ENCODE measurements at places on chromosomes 2 and 18.
A peak's percentile ranks its signal among the peaks of the same experiment; 100 is the strongest.

- no peak for DNase-seq
Measured at GRCh38 chr18:9631814-9632496, 17.6 kb upstream of the PPP4R1 start.

DNA sequence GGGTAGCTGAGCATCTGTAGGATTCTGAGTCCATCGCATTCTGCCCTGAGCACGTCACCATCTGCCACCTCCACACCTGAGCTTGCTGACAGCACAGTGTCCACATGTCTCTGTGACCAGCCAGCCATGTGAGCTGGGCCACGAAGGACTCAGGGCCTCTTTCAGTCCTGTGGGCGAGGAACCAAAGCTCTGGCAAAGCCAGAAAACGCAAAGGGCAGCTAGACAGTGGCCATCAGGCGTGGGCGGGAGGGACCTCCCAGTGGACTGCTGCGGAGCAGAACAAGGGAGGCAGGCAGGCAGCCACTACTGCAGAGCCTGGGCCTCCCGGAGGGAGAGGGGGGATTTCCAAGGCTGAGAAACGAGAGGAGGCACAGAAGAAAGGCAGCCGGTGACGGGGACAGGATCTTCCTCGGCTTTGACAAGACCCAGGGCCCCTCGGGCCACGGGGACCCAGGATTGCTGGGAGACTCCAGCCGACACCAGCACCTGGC lies 274.6 kb upstream of the SALL3 start:
- no peak for DNase-seq

DNA sequence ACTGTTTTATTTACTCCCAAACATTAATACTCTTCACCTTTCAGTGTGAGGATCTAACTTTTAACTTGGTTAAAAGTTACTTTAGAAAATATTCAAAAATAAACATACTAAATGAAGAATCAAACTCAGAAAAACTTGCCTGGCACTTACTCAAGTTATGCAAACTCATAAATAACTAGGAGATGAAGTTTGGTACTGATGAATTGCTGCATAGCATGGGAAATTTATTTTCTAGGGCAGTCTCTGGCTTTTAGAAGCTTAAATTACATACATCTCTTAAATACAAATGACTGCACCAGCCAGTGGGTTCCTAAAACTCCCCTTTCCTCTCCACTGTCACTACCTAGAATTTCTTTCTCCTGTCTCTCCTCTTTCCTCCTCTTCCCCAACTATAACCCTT lies 46.7 kb upstream of the CREB1 start:
- no peak for DNase-seq

DNA sequence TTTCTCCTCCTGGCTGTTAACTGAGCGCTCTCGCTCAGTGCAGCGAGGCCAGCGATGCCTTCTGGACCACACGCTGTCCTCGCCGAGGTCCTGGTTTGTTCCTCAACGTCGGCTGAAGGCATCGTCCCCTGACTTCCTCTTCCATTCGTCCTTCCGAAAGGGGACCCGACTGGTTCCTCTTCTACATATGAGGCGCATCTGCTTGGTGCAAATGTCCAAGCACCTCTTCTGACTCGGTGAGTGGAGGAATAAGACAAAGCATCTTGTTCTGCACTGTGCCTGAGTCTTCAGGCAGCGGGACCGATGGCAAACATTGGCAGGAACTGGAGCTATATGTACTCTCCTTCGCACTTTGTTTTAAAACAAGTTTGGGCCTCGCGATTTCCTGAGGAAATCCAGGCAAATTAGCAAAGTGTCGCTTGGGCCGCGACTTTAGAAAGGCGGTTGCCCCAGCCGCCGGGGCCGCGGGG lies 621 bp upstream of the KCNS3 start:
- DNase-seq, result no peak

DNA sequence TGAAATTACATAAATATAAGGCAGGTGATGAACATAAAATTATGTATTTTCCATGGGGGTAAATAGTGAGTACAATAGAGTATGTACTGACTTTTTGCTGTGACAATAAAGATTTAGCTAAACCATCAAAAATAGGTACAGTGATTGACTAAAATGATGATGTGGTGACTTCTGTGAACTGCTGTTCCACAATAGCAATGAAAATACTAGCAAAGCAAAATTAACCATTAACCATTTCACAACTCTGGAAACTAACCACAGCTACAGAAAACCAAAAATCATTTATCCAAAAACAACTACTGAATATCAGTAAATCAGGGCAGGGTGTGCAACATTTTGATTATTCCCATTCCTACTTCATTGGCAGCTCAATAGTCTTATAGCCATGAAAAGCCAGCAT lies 161.4 kb upstream of the GYPC start:
- no peak for DNase-seq

DNA sequence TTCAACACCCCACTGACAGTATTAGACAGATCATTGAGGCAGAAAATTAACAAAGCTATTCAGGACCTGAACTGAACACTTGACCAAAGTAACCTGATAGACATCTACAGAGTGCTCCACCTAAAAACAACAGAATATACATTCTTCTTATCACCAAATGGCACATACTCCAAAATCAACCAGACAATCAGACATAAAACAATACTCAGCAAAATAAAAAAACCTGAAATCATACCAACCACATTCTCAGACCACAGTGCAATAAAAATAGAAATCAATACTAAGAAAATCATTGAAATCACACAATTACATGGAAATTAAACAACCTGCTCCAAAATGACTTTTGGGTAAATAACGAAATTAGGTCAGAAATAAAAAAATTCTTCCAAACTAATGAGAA lies 15.8 kb downstream of the PFN4 start:
- DNase-seq, result no peak

DNA sequence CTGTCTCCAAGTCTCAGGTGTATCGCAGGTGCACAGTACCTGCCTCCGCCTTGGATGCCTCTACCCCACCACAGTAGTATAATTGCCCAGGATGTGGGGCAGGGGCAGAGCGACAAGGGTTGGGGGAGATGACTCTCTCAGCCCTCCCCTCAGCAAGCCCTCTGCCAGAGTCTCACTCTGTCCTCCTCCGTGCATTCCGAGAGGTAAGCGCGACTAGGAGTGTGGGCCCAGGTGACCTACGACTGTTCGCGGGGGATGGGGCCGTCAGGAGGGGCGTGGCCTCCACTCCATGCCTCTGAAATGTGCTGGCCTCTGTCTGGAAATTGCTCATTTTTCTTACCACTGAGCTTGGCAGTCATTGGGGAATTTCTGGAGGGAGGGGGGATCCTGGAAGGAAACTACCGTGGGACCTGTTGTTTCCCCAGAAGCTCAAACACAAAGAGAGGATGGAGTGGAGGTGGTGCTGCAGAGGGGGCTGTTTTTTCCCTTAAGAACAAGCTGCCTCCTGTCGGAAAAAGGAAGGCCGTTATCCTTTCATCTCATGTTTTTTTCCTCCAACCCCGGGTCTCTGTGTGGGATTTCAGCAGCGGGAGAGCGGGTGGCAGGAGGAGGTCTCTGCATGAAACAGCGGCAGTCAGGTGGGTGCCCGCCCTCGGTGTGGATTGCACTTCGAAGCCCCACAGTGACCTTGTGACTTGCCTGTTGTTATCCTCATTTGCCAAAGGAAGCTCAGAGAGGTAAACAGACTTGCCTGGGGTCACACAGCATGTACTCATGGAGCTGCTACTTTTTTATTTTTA lies 13.0 kb upstream of the RALB start:
- DNase-seq, result no peak

- no peak for DNase-seq
Measured at GRCh38 chr2:66850376-66850775, 415.5 kb downstream of the MEIS1 start.

DNA sequence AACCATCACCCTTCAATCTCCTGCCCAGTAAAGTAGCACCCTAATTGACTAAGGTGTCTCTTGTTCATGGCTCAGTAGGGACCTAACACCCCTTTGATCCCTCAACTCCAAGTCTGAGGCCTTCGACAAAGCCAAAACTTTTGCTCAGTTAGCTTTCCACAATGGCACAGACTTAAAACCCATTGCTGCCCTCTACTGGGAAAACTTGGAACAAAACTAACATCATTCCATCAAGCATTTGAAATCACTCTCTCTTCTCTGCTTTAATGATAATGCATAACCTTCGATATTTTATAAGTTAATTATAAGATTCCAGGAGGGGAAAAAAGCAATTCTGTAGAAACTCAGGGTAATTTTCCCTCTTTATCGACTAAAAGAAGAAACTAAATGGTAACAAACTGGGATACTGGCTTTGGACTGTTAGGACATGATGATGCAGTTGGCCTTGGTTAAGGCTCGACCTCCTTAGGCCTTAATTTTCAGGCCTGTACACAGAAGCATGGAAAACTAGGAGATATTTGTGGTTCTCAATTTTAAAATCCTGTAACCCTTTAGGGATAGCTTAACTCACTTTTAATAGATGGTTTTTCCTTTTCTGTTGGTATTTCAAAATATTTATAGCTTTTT lies 127.8 kb downstream of the STK39 start:
- DNase-seq, result peak; percentile 8

GRCh38 chr2:187851955-187852561 lies 297.8 kb upstream of the TFPI start:
- DNase-seq, result no peak

DNA sequence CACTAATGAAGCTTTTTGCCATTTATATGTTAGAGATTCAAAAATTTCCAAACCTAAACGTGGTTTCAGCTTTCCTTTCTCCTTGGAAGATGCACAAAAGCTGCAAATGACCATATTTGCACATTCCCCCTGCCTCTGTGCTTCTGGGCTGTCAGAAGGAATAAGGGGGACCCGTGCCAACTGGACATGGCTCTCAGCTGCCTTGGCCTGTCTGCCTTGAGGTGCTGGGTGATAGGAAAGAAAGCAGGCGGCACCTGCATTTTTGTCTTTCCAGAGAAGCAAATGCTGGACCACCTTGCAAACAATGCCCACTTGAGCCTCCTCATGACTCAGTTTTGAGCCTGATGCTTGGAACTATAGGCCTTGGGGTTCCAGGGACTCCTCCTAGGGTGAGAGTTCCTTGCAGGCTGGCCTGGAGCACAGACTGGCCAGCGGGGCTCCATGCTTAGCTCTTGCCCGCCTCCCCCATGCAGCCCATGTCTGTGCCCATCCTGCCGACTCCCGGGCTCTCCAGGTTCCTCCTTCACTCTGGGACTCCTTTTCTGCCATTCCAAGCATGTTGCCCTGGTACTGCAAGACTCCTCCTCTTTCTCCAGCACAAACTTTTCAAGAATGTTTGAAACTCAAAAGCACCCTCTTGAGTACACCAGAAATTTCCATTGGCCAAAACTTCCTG lies 109.0 kb upstream of the EPAS1 start:
- no peak for DNase-seq

GRCh38 chr2:232535761-232536530 lies 3.5 kb upstream of the CHRNG start:
- no peak for DNase-seq

DNA sequence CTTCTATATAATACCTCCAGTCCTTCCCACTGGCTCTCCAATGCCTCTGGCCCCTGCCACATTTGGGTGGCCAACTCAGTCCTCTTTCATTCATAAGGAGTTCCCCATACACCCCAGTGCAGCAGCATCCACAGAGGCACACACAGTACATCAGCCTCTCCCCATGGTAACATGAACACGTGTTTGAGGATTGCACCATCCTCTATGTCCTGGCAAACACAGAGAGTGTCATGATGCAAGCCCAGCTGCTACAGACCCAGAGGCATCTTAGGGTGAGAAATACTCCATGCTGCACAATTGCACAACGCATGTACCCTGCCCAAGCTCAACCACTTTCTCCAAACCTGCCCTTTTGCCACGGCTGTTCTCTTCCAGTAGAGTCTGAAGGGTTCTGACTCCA lies 11.5 kb downstream of the IGFBP5 start:
- no peak for DNase-seq

DNA sequence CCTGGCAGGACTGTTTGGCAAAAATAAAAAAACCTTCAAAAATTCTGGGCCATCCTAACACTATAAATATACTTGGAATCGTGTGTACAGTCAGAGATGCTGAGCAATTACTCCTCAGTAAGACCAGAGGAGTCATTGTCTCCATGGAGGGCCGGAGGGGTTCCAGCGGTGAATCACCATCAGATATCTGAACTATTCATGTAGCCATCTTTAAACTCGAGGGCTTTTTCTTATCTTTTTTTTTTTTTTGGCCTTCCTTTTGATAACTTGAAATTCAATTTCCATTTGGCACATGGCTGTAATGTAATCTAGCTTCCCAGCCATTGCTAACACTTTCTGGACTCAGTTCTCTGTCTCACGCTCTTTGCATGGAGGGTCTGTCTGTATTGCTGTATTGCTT lies 7.4 kb upstream of the FHL2 start:
- no peak for DNase-seq

DNA sequence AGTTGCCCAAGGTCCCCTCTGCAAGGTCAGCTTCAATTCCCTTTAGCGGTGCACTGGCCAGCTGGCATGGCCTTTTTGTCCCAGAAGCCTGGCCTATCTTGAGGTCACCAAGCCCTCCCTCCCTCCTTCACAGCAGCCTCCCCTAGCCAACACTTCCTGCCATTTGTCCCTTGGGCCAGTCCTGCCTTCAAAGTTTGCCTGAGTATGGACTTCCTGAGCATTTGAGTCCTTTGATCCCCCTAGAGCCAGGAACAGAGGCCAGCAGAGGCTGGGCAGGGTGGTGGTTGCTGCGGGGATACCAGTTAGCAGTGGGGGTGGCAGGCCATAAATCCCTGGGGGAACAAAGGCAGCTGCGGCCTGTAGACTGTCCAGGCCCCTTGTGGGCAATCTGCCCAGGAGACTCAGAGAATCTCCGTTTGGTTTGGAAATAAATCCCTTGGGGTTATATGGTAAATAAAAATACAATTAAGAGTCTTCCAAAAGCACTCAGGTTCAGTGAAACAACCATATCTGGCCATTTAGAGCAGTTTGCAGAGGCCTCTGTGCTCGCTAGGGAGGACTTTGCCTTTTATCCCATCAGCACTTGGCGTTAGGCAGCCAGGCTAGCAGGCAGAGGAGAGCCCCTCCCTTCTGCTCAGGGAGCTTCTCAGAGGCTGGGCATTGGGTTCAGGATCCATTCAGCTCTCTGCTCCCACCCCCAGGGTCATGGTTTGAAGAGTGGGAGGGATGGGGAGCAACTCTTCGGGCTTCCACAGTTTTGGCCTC lies 3.1 kb upstream of the HES6 start:
- no peak for DNase-seq

DNA sequence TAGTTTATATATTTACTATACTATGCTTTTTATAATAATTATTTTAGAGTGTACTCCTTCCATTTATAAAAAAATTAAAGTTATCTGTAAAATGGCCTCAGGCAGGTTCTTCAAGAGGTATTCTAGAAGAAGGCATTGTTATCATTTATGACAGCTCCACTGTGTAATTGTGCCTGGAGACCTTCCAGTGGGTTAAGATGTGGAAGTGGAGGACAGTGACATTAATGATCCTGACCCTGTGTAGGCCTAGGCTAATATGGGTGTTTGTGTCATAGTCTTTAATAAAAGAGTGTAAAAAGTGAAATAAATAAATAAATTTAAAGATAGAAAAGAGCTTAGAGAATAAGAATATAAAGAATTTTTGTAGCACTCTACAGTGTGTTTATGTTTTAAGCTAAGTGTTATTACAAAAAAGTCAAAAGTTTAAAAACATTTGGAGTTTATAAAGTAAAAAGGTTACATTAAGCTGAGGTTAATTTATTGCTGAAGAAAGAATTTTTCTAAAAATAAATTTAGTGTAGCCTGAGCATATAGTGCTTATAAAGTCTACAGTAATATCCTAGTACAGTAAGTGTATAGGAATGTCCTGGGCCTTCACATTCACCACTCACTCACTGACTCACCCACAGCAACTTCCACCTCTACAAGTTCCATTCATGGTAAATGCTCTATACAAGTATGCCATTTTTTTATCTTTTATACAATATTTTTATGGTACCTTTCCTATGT lies 190.0 kb upstream of the SESTD1 start:
- DNase-seq, result no peak

GRCh38 chr2:203993560-203993959 lies 57.0 kb downstream of the ICOS start:
- DNase-seq, result no peak
